ENCODE measurements at places on chromosomes 5 and 9.

- no peak for DNase-seq
These were observed 3.2 kb downstream of the TERT start for GRCh38 chr5:1291611-1292080.

GRCh38 chr5:136036293-136036911, 7.6 kb downstream of the TGFBI start:
- DNase-seq, result no peak

DNA sequence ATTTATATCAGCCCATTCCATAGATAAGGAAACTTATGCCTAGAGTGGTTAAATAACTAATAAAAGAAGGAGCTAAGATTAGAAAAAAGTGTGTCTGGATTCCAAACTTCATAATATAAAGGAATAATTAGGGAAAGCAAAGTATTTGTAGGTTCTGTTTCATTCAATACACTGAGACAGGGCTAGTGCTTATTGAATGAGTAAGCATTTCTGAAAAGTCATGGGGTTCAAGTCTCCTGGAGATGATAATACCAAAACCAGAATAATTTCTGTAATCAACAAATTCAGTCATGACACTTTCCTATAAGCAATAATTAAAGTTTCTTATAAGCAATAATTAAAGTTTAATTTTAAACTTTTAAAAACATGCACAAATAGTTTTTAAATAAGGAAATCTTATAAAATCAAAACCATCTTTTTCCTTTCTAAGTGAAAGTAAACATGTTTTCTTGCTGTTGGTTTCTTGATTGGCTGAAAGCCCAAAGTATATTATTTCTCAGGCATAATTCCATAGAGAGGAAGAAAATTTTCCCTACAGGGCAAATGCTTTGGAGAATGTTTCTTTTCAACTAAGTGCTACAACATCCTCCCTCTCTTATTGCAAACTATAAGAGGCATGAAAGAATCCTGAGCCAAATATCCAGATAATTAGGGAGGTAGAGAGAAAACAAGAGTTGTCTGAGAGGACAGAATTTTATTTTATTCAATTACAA, 510.2 kb downstream of the PRELID2 start:
- no peak for DNase-seq

- DNase-seq, result no peak
These were observed 190.4 kb downstream of the DRD1 start for GRCh38 chr5:175253597-175253996.

DNA sequence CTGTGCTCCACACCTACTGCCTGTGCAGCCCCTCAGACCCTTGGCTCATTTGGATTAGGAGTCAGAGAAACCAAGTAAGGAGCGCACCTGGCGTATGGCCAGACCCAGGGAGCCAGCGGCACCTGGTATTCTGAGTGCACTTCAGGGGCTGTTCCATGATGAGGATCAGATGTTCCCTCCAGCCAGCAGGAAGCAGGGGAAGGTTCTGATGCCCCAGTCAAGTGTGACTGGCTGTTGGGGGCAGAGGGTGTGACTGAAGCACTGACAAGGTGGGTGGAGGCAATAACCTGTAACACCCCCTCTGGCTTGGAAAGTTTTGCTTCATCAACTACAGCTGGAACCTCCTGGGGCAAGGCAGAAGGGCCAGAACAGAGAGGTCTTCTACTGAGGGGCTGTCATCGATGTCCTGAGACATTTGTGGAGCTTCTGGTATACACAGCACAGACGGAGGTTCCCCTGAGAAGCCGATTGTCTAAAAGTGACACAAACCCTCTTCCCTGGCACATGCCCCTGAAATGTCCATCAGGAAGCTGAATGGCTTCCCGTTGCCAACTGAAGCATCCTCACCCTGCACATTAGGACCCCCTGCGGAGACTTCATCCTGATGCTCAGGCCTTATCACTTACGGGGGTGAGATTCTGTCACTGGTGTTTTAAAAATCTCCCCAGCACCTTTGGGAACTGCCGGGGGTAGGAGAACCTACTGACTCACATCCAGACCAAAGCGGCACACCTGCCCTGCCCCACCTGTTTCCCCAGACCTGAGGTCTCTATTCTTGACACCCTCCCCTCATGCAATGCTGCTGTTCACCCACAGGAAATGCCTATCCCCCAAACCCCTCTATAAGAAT, 21.1 kb downstream of the TRAF1 start:
- DNase-seq, result no peak

GRCh38 chr5:149038336-149039080, 24.4 kb downstream of the SH3TC2 start:
- DNase-seq, result no peak

DNA sequence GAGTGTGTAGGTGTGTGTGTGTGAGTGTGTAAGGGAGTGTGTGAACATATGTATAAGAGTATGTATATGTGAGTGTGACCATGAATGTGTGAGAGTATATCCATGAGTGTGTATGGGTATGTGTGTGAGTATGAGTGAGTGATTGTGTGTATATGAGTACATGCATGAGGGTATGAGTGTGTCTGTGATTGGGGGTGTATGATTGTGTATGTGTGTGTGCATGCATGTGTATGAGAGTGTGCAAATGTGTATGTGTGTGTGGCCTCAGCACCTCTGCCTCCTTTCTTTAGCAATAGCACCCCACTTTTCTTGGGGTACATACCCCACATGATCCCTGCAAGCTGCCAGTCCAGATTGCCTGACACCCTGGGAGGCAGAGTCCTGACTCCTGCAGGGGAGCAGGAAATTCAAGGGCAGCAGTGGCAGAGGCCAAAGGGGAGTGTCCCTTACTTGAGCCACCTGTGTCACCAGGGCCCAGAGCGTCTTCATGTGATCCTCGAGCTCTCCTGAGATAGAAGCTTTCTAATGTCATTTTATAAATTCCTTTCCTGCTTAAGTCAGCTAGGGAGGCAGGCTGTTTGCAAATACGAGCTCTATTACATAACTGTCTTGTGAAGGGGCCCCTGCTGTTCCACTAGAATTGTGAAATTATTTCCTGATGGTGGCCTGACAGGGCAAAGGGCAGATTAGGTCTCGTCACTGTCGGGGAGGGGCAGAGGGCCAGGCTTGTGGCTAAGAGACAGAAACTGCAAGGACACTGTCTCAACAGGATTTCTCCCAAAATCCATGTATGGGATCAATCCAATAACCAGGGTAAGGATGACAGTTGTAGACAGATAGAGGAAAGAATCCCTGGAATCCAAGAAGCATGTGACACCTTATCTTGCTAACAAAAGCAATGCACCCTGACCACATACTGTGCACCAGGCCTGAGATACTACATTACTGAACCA, 389.1 kb downstream of the GADD45G start:
- no peak for DNase-seq

DNA sequence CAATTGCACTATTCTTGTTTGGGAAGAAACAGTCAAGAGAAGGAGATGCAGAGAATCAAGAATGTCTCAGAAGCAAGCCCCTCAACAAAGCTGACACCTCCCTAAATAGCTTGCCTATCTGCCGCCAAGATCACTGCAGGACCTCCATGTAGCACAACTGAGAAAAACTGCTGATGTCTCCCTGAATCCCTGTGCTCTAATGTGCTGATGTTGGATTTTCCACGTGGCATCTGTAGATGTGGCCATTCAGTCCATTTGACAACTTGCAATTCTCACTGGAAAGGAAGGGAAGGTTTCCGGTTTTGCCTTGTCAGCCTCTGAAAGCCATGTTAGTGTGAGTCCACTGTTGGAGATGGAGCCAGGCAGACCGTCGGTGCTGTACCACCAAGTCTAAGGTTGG, 374.0 kb downstream of the DIRAS2 start:
- DNase-seq, result no peak

GRCh38 chr5:153700940-153701339, 210.5 kb downstream of the GRIA1 start:
- no peak for DNase-seq

GRCh38 chr9:70921136-70921535, 200.3 kb downstream of the TRPM3 start:
- DNase-seq, result no peak

DNA sequence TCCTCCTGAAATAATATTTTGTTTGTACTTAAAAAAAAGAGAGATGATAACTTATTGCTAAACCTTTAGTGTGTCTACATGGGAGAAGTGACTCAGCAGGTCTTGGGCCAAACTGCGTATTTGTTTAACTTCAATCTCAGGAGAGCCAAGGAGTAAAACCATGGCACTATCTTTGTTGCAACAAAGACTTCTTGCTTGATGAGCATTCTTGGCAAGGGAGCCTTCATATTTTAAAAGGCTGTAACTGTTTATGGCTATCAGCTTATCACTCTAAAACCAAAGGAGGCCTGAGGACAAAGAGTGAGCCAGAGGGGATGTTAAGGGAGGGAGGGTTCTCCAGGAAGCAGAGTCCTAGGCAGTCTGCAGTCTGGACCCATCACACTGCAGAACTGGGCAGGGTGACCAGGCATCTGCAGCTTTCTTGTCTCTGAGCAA, 216.2 kb upstream of the S1PR3 start:
- DNase-seq, result no peak

DNA sequence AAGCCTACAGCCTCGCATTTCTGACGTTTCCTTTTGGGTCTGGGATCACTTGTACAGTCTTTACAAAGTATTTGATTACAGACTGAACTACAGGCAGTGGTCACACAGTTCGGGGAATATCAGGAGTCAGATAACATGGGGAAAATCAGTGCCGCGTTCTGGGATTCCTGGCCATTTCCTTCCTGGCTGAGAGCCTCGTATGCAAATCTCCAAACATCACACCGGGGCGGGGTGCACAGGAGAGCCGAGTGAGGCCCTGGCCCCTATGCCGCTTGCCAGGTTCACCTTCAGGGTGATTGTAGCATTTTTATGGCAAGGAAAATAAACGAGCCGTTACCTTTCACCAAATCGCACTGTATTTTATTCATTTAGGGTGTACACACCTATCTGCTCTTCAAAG, 29.6 kb upstream of the SLC9A3 start:
- DNase-seq, result no peak

DNA sequence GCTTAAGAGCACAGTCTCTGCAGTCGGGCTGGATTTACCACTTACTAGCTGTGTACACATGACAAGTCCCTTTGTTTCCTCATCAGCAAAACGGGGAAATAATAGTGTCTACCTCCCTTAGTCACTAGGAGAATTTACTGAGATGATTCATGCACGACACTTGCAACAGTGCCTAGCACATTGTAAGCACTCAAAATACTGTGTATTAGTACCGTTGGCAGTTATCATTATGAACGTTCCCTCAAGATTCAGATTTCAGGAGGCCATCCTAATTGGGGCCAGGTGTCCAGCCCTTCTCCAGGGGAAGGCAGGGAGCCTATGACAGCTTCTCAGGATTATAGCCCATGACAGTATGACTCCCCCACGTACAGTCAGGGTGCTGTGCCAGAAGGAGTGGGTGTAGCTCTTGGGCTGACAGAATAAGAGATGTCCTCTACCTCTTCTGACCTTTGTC, 164.3 kb downstream of the DOCK2 start:
- DNase-seq, result peak; percentile 54

GRCh38 chr9:85700330-85700729, 41.4 kb downstream of the AGTPBP1 start:
- DNase-seq, result no peak

GRCh38 chr5:73728493-73729273, 102.7 kb downstream of the ARHGEF28 start:
- no peak for DNase-seq

DNA sequence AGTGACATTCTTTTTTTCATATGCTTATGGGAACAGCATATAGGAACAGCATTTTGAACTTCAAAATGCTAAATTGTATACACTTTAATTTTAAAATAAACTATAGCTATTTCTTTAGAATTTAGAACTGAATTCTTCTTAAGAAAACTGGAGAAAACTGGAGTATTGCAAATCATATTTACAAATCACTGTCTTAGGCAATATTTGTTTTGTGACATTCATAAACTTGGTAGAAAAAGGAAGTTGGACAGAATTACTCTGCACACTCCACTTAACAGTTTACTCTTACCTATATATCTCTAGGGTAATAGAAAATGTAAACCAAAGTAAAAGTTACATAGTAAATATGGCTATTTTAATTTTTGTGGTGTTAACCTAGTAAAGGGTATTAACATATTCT, 3.1 kb downstream of the DMRTA1 start:
- no peak for DNase-seq

DNA sequence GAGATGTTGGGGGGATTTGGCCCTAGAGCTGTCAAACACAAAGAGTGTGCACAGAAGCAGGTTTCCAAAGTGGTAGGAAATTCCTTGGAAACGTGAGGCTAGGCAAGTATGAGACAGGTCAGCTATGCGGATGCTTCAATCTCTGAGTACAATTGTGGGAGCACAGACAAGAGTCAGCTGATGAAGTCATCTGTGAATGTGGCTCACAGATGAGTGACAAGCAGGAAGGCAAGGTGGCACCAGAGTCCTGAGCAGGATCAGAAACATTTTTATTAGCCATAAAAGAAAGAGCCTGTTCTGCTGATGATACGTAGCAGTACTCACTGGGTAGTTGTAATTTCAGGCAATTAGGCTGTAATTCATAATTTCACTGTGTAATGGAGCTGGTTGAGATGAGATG, 117.0 kb downstream of the DCP2 start:
- no peak for DNase-seq

GRCh38 chr5:167947306-167947705, 344.1 kb upstream of the WWC1 start:
- no peak for DNase-seq

DNA sequence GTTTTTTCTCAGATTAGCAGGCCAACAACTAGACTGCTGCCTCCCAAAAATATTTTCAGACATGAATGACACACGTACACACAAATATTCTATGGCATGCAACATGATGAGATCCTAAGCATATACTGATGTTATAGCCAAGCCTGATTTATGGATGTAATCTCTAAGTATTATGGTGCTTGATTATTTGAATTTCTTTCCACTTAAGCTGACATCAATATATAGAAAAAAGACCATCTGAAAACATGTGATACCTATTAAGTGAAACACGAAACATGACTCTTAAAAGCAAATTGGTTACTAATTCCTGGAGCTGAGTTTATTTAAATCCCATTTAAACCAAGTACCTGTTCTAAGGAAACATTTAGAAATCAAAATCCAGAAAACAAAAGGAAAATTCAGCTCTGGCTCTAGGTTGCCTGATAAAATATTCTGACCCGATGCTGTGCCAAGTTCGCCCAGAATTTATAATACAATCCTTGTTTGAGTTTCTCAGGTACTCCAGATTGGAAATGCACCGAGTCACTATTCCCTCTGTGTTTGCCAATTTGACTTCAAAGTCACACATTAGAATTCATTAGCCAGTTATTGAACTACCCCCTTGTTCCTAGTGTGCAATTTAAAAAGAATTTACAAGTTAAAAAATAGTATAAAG, 548.6 kb downstream of the CSNK1G3 start:
- DNase-seq, result no peak
